Esophagus mucosa (tissue), 1 donor: ENCODE measurements at places on chromosomes 11 and 22. TPM values are rescaled to one million over a fixed set of nuclear protein-coding genes. Genes with fewer than 3 reads are reported as not detected.

Gene CD3G
- 0.76 TPM for total RNA-seq

Gene SCUBE2
- total RNA-seq, result 3.0 TPM

Gene CBLIF
- total RNA-seq, result not detected

Gene FIBIN
- total RNA-seq, result 1.2 TPM

Gene RFPL3
- total RNA-seq, result not detected

Gene DRD4
- 0.16 TPM for total RNA-seq

Gene BAIAP2L2
- 4.5 TPM for total RNA-seq

Gene PTPMT1
- total RNA-seq, result 29.6 TPM

Gene DEFB131B
- not detected for total RNA-seq

Gene HMGXB4
- total RNA-seq, result 13.1 TPM

Gene P2RY2
- 44.3 TPM for total RNA-seq

Gene SLC5A12
- total RNA-seq, result not detected

Gene APOA5
- total RNA-seq, result not detected

Gene IGLL1
- not detected for total RNA-seq

Gene IFITM10
- total RNA-seq, result 0.96 TPM

Gene GPR83
- total RNA-seq, result not detected

Gene C22orf42
- not detected for total RNA-seq

Gene C11orf98
- total RNA-seq, result 48.7 TPM

Gene BATF2
- not detected for total RNA-seq

Gene OR52E8
- total RNA-seq, result not detected

Gene LRRN4CL
- 1.1 TPM for total RNA-seq

Gene HEPHL1
- total RNA-seq, result 13.0 TPM

Gene WT1
- not detected for total RNA-seq

Gene MYH9
- total RNA-seq, result 487 TPM

Gene TMPRSS4
- total RNA-seq, result 208 TPM

Gene CYTH4
- total RNA-seq, result 1.6 TPM

Gene MMP12
- 0.16 TPM for total RNA-seq

Gene TRIM48
- not detected for total RNA-seq

Gene CD3E
- total RNA-seq, result 1.2 TPM

Gene KIF18A
- 5.4 TPM for total RNA-seq

Gene TTC28
- total RNA-seq, result 5.5 TPM

Gene C11orf86
- total RNA-seq, result not detected

Gene SLC22A12
- not detected for total RNA-seq

Gene NFAM1
- 0.88 TPM for total RNA-seq

Gene PRODH
- 4.5 TPM for total RNA-seq

Gene CHST1
- 3.0 TPM for total RNA-seq

Gene NEFH
- not detected for total RNA-seq

Gene PATE4
- total RNA-seq, result not detected

Gene MDK
- total RNA-seq, result 40.9 TPM

Gene KCTD14
- total RNA-seq, result 2.3 TPM

Gene PHF21B
- total RNA-seq, result not detected

Gene MRGPRX4
- not detected for total RNA-seq

Gene GTPBP1
- 20.0 TPM for total RNA-seq

Gene CHADL
- 3.9 TPM for total RNA-seq

Gene MUC6
- total RNA-seq, result not detected

Gene ZP1
- total RNA-seq, result not detected

Gene TMEM41B
- 26.3 TPM for total RNA-seq
